NCI-H1092 (cell line): ENCODE measurements at places on chromosomes 2 and 18.

DNA sequence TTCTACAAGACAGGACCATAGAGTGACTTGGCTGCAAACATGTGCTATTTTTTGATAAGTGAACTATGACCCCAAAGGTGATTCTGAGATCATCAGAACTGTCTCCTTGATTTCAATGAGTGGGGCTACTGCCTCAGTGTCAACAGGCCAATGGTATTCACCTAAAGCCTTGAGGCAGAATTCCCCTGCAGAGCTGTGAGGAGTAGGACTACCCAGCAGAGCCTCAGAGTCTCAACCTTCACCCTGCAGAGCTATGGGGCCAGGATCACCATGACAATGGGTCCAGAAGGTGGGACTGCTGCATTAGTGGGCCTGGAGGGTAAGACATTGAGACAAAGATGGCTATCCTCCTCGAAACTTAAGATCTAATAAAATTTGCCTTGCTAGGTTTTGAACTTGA lies 1668.2 kb upstream of the SLC39A10 start:
- DNase-seq, result no peak

GRCh38 chr18:22132258-22132657 lies 37.1 kb upstream of the GATA6 start:
- DNase-seq, result no peak

GRCh38 chr18:9950289-9951016 lies 36.6 kb downstream of the VAPA start:
- DNase-seq, result no peak

DNA sequence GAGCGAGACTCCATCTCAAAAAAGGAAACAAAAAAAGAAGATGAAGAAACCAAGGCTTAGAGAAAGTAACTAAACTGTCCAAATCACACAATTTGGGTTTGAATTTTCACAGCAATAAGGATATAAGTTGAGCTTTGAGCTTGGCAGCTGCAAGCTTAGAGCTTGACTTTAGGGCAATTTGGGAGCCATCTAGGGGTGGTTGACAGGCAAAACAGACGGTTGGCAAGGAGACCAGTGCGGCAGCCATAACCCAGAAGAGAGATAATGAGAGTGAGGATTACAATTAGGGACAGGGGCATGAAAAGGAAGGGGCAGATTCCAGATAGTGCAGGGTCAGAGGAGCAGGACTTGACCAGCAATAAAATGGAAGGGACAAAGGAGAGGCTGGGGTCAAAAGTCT lies 382.2 kb upstream of the HNRNPA3 start:
- no peak for DNase-seq

DNA sequence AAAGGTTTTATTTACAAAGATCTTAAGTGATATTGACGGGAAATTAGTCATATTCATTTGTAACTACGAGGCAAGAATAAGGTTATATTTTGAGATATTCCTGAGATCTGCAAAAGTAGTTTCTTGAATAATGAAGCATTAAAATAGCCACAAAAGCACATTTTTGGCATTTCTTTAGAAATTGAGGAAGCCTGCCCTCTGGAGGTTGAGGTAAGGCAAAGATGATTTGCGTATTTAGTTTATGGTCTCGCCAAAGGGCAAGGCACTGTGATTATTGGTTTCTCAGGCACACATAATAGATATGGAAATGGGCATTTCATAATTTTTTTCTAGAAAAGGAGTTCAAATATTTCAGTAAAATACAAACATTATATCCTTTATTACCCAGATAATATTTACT lies 143.7 kb upstream of the RPRM start:
- DNase-seq, result no peak

GRCh38 chr18:5948237-5948636 lies 52.9 kb upstream of the TMEM200C start:
- no peak for DNase-seq

DNA sequence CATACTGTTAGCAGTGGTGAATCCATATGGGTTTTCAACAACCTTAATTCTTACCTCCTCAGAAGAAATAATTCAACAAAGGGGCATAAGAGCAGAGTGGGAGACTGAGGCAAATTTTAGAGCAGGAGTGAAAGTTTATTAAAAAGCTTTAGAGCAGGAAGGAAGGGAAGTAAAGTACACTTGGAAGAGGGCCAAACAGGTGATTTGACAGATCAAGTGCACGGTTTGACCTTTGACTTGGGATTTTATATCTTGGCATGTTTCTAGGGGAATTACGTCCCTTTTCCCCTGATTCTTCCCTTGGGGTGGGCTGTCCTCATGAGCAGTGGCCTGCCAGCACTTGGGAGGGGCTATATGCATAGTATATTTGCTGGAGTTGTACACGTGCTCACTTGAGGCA lies 280.5 kb downstream of the MBD5 start:
- no peak for DNase-seq

DNA sequence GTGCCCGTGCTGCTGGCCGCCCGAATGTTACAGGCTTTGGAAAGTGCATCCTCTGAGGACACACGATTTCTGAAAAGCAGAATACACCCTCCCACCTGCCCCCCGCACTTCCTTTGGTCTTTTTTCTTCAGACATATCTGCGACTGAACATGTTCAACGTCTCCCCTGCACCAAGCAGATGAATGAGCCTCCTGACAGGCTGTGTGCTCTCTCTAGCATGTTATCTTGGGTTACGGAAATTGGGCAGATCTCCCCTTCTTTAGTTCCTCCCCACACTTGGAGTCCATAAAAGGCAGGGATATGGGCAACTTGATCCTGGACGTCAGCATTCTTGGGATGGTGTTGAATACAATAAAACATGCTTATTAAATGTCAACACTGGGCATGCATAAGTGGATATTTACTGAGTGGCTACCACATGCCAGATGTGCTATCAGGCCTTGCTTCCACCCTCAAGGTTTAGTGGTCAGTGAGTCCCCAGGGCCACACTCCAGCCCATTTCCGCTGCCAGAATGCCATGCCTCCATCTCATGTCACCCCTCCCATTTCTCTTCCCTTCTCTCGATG lies 130.4 kb downstream of the TRIM43 start:
- DNase-seq, result no peak

GRCh38 chr2:228793116-228793515 lies 478.0 kb downstream of the PID1 start:
- no peak for DNase-seq

GRCh38 chr2:46362667-46363012 lies 65.4 kb downstream of the EPAS1 start:
- DNase-seq, result no peak

GRCh38 chr2:220619525-220620220 lies 952.4 kb downstream of the EPHA4 start:
- DNase-seq, result no peak

DNA sequence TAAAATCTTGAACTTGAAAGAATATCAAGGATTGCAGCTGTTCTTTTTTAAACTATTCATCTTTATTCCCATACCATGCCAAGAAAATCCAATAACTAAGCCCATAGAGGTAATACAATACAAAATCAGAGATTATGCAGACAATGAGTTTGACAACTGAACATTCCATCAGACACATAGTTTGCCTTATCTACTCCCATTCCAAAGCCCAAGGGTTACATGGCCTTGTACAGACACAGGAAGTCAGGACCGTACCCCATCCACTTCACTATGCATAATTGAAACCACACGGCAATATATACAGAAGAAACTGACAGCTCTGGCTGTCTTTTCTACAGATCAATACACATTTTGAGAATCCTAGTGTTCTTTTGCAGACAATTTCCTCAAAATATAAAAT lies 181.3 kb downstream of the TMX3 start:
- DNase-seq, result no peak

GRCh38 chr2:39545957-39546356 lies 108.9 kb upstream of the MAP4K3 start:
- no peak for DNase-seq

GRCh38 chr2:101151146-101151858 lies at the start of gene TBC1D8:
Gene TBC1D8, minus strand, starts transcription at chr2:101151382. Its CDS starts 129 bp downstream, at chr2:101151253.
- DNase-seq, result peak; percentile 41

GRCh38 chr2:197241596-197241995 lies 69.0 kb downstream of the ANKRD44 start:
- DNase-seq, result no peak

- DNase-seq, result no peak
Observed at GRCh38 chr2:479031-479430, 191.1 kb upstream of the ALKAL2 start.

DNA sequence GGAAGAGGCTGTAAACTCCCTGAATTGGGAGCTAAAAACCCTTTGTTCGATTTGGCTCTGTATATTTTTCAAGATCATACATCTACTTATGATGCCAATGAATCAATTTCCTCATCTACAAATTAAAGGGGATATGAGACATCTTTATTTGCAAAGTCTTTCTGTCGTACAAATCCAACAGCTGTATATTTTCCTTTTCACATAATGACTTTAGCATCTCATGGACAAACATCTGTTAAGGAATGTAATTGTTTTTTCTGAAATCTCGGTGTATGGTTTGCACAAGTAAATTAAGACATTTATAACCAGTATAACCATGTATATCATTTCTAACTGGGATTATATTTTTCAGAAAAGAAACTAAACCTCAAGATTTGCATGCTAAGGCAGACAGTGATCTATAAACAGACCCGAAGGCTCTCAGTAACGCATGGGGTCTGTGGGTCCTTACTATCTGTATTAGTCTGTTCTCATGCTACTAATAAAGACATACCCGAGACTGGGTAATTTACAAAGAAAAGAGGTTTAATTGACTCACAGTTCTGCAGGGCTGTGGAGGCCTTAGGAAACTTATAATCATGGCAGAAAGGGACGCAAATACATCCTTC lies 130.8 kb downstream of the SLC8A1 start:
- DNase-seq, result no peak

GRCh38 chr2:46601328-46601963 lies 122.1 kb downstream of the TMEM247 start:
- no peak for DNase-seq

GRCh38 chr2:188588235-188588634 lies 296.6 kb downstream of the GULP1 start:
- no peak for DNase-seq

- no peak for DNase-seq
Observed at GRCh38 chr2:142981069-142981378, 103.6 kb downstream of the KYNU start.

DNA sequence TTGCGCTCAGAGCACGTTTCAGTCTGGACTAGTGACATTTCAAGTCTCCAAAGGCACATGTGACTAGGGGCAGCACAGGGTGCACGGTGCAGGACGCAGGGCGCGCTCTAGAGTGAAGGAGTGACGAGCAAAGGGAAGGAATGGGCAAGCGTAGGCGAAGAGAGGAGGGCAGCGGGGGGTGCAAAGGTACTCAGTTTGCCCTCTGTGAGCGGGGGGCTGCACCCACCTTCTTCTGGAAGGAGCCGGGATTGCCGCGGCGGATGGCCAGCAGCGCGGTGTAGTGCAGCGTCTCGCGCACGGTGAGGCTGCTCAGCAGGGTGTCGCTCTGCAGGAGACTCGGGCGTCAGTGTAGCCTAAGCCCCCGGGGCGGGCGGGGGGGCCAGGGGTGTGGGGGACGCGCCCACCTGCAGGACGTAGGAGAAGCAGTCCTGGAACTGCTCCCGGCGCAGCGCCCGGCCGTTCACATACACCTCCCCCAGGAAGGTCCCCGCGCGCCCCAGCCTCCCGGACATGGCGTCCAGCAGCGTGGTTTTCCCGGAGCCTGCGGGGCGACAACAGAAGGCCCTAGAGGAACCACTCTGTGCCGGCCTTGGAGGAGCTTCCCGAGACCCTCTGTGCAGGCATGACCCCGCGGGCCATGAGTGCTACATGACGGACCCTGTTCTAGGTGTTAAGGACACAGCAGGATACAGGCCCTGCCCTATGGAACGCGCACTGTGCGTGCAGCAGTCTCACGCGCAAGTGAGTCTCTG lies 6.9 kb downstream of the ABCG5 start:
- DNase-seq, result no peak

GRCh38 chr2:46913471-46914381 lies 1.9 kb downstream of the MCFD2 start:
- no peak for DNase-seq

- no peak for DNase-seq
Observed at GRCh38 chr2:47336259-47337238, 66.4 kb upstream of the MSH2 start.

- DNase-seq, result no peak
Observed at GRCh38 chr2:90069290-90069894, 1377.9 kb downstream of the RPIA start.

DNA sequence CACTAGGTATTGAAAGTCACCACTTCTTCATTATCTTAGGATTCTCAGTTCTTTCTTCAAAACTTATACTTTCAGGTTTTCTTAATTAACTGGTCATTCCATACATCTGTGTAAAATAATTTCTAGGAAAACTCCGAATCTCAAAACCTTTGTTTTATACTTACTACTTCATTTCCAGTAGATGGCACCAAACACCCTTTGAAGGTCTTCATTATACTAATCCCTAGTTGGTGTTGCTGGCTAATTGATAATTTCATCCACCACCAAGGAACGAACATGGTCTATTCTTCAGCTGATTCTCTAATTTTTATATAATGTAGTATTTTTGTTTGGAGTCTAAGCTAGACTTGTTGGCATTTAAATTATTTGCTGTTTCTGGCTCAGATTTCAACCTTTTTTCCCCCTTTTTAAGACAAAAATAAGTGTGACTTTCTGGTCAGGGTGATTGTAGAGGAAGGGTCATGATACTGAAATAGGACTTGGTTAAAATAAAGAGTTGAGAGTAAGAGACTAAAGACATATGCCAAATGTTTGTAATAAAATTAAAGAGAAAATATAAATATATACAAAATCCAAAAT lies 2.8 kb upstream of the MXD1 start:
- DNase-seq, result peak; percentile 1

GRCh38 chr2:200640176-200640575 lies 54.4 kb downstream of the AOX1 start:
- DNase-seq, result no peak

GRCh38 chr2:57313678-57314077 lies 732.9 kb upstream of the VRK2 start:
- DNase-seq, result no peak

- DNase-seq, result no peak
Observed at GRCh38 chr2:182259629-182260150, 167.1 kb downstream of the PDE1A start.

GRCh38 chr18:901761-902160 lies 2.9 kb upstream of the ADCYAP1 start:
- DNase-seq, result no peak

- DNase-seq, result no peak
Observed at GRCh38 chr2:38149531-38149930, 73.6 kb upstream of the CYP1B1 start.

DNA sequence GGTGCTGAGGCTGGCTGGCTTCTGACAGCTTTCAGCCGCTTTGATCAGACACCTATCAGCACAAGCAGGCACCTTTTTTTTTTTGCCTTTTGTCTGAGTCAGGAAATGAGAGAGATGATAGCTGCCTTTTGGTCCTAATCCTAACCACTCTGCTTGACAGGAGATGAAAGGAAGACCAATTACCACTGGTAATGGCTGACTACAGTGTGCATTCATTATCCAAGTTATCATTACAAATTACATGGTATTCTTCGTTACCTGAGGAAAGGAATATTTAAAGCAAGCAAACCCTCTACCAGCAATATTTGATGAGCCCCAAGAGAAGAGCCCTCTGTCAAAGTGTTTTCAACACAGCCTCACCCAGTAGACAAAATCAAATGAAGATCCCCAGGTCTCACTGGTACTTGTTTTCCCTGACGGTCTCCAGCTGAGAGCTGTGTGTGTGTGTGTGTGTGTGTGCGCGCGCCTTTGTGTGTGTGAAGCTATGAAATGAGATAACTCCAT lies 925.7 kb downstream of the DCDC2C start:
- DNase-seq, result peak; percentile 64
